Activated naive CD4-positive, alpha-beta T cell treated with anti-CD3 and anti-CD28 coated beads, Interleukin-2, amount 10 ng/mL, durations not matched to agents 7 days and 5 days (primary cell): ENCODE measurements at places on chromosomes 4 and X.

- DNase-seq: no peak
These were observed 164.8 kb upstream of the RPS6KA3 start for GRCh38 chrX:20431486-20431885.

DNA sequence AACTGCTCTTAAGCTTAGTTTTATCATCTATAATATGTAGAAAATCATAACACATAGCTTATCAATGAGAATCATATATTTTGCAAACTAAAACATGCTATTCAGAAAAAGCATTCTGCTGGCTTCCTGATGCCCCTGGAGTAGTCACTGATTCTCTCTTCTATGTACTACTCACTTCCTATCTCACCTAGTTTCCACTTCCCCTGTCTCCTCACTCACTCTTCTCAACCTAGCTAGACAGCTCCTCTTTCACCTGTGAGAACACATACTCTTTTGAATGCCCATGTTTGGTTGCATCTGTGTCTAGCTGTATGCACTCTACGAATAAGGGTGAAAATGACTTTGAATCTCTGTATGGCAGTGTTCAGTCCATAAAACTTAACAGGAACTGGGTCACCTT, 9.3 kb downstream of the TMEM144 start:
- DNase-seq: no peak

GRCh38 chr4:40233227-40233626, 36.4 kb downstream of the RHOH start:
- DNase-seq: no peak

GRCh38 chrX:34875204-34875603, 67.4 kb upstream of the FAM47B start:
- DNase-seq: no peak

DNA sequence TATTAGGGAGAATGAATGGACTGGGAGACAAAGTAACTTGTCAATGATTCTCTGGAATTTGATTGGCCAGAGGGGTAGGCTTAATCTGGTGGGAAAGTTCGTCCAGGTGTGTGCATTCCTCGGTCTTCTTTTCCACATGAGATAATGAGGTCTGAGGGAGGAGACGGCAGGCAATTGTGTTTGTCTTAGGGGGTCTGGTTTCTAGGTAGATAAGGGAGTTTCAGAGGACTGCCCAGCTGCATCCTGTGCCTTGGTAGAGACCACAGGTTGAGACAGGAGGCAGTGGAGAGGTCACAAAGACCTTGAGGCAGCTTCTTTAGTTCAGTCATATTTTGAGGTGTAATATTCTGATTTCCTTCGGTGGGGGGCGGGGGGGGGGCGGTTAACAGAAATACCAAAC, 4.3 kb downstream of the MGST2 start:
- no peak for DNase-seq

DNA sequence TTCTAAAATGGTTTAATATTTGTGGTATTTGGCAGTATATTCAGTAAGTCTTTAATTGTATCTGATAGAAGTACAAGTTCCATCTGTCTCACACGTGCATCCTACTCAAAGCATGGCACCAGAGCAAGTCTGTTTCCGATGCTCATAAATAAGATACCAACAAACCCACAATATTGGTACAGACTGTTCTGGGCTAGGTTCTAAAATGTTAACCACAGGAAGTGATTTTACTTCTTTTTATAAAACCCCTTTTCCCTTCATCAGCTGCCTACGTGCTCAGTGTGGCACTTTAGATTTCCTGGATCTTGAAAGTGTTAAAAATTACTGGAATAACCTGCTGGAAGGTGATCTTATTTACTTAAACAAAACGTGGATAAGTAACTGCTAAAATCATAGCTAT, 165.1 kb downstream of the CFAP299 start:
- DNase-seq: peak; percentile 40
